CD4-positive, CD25-positive, alpha-beta regulatory T cell (primary cell): ENCODE measurements at places on chromosomes 11 and 22.

DNA sequence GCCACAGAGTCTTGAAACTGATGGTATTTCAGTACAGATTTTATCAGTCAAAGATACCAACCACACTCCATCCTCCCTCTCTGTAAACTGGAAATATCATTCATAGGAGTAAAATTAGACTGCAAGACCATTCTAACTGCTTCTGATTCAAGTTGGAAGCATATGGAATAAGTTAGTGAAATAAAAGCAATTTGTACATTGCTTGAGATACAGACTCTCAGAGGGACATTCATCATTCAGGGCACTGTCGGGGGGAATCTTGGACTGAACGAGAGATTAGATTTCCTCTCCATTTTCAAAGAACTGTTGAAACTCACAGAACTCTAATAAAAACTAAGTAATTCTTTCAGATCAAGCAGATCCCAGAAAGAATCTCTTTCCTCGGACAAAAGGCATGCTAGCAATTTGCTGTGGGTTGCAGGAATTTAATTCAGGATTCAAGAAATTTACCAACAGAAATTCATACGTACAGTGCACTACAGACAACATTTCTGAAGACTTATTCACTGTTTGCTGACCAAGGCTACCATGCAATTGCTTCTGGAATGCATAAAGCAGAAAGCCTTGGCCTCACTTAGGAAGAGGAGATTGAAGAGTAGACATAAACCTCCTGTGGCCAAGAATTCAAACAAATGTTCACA lies 34.1 kb downstream of the PAMR1 start:
- no peak for DNase-seq

DNA sequence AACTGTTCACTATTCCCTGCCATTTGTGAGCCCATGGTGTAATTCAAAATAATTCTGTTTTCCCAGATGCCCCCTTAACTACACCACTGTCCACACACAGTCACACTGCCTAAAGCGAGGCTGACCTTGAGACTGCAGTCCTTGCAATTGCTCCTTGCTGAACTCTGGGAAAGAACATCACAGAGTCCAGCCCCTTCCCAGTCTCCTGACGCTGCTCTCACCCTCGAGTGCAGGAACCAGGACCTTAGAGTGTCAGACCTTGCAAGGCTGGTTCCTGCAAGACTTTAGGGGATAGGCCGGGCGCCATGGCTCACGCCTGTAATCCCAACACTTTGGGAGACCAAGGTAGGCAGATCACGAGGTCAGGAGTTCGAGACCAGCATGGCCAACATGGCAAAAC lies 33.6 kb downstream of the AHNAK start:
- DNase-seq = no peak

DNA sequence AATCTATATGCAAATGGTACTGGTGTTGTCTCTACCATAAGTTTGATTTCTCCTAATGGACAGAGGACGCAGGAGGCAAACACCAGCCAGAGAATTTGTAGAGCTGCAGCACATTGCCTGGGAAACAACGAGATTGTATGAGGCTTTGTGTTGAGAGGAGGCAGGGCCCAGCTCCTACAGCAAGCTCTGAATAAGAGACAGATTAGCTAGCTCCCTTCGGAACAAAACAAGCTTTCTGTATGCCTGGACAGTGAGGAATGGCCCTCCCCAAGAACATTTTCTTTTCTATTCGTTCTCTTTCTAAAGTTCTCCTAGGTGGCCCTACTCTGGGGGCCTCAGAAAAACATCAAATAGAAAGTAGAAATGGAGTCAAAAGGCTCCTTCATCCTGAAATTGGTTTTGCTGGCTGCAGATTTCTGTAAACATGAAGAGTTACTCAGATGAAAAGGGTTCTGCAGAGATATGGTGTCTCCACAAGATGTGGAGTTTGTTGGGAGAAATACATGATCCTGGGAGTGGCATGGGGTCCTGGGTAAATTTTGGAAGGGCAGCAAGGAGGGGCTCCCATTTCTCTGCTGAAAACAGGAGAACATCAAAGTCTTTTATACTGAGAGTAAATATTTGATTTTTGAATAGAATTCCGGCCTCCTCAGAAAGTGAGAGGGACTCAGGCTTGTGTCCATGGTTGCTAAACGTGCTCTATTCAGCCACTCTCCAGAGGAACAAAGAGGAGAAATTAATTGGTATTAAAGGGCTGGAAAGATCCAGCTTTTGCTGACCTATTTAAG lies 6.8 kb upstream of the HEPACAM start:
- DNase-seq = no peak

- DNase-seq = no peak
Measured at GRCh38 chr11:9838229-9838628, 174.4 kb downstream of the SWAP70 start.

GRCh38 chr11:73577496-73577917 lies 20.4 kb downstream of the FAM168A start:
- peak; percentile 9 for DNase-seq

- no peak for DNase-seq
Measured at GRCh38 chr11:92775003-92775676, 194.3 kb upstream of the MTNR1B start.

- DNase-seq = no peak
Measured at GRCh38 chr11:77110836-77111235, 8.2 kb downstream of the OMP start.

DNA sequence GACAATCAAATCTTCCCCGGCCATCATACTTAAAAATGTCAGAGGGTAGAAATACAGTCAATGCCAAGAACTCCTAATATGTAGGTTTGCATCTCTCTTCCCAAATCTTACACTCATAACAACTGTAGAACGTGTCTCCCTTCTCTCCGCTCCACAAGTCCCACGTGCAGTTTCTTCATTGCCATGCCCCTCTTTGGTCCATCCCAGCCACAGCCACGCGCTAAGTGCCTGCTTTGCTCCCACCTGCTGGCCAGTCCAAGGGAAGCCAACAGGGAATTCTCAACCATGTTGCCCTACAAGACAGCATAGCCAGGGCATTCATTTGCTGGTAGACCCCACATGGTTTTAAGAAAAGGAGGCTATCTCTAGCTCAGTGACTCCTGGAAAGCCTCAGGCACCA lies 420.6 kb upstream of the ISX start:
- DNase-seq = no peak

DNA sequence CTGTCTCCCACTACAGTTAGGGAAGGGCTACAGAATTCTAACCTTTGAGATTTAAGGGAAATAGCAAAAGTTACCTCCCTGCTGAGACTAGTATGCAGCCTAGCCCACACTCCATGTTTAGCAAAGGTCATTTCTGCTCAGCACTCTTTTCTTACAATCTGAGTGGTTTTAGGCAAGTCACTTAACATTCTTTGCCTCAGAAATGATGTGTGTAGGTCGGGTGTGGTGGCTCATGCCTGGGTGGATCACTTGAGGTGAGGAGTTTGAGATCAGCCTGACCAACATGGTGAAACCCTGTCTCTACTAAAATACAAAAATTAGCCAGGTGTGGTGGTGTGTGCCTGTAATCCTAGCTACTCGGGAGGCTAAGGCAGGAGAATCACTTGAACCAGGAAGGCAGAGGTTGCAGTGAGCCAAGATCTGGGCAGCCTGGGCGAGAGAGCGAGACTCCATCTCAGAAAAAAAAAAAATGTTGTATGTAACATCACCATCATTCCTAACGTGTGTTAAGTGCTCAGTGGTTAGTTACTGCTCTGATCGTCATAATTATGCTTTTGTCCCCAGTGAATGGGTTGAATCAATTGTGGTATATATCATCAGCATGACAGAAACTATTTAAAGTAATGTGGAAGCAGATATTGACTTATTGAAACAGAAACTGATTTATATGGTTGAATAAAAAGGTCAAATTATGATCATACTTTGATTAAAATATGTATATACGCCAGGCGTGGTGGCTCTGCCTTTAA lies 55.0 kb downstream of the COPB1 start:
- DNase-seq = no peak

GRCh38 chr11:130585545-130585944 lies 137.1 kb downstream of the ADAMTS15 start:
- DNase-seq = no peak

DNA sequence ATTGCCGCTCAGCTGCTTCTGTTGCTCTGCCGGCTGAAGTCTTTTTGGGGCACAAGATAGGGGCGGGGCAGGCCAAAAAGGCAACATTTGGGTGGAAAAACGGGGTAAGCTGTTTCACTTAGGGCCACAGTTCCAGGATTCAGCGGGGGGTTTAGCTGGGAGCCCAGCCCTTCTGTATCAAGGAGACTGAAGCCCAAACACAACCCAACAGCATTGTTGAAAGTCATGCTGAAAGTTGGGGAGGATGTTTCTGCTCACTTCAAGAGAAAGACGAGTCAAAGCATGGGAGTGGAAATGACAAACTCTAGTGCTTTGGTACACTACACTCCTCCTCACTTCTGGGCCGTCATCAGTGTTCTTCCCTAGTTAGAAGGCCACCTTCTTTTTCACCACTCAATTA lies 56.1 kb upstream of the GNAZ start:
- no peak for DNase-seq

GRCh38 chr22:24683691-24684090 lies 80.7 kb downstream of the GGT1 start:
- DNase-seq = no peak

- DNase-seq = no peak
Measured at GRCh38 chr11:23079382-23079813, 219.1 kb upstream of the CCDC179 start.

GRCh38 chr11:35183326-35183925 lies 44.5 kb downstream of the CD44 start:
- no peak for DNase-seq

GRCh38 chr11:126375726-126376125 lies 20.2 kb downstream of the ST3GAL4 start:
- no peak for DNase-seq

GRCh38 chr11:10846660-10847059 lies 11.2 kb downstream of the ZBED5 start:
- DNase-seq = no peak

DNA sequence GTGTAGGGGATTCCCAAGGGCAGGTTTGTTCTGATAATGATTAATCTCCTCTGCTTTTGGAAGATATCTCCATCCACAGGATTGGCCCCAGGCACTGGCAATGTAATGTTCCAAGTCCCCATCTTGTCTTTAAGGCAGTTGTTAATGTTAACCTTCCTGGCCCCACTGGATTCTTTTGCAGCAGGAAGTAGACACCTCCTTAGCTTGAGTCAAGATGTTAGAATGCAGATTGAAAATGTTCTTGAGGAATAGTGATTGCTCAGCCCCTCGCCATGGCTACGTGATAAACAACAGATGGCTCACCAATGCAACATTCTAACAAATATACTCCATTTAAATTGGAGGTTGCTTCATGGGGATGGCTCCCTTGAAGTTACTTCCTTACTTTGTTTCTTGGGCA lies 7.3 kb downstream of the HEPHL1 start:
- DNase-seq = no peak
